ENCODE measurements at places on chromosomes 5 and 9.

- DNase-seq: no peak
Observed at GRCh38 chr9:116506685-116507084, 180.4 kb upstream of the TRIM32 start.

DNA sequence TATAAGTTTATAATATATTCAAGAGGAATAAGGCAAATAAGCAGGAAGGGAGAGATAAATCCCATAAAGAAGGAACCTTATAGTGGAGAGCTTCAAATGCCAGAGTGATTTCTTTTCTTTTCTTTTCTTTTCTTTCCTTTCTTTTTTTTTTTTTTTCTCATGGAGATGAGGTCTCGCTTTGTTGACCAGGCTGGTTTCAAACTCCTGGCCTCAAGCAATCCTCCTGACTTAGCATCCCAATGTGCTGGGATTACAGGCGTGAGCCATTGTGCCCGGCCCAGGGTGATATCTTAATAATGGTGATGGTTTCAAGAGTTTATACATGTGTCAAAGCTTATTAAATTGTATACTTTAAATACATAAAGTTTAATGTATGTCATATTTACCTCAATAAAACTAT, 19.6 kb upstream of the FOCAD start:
- DNase-seq: no peak

DNA sequence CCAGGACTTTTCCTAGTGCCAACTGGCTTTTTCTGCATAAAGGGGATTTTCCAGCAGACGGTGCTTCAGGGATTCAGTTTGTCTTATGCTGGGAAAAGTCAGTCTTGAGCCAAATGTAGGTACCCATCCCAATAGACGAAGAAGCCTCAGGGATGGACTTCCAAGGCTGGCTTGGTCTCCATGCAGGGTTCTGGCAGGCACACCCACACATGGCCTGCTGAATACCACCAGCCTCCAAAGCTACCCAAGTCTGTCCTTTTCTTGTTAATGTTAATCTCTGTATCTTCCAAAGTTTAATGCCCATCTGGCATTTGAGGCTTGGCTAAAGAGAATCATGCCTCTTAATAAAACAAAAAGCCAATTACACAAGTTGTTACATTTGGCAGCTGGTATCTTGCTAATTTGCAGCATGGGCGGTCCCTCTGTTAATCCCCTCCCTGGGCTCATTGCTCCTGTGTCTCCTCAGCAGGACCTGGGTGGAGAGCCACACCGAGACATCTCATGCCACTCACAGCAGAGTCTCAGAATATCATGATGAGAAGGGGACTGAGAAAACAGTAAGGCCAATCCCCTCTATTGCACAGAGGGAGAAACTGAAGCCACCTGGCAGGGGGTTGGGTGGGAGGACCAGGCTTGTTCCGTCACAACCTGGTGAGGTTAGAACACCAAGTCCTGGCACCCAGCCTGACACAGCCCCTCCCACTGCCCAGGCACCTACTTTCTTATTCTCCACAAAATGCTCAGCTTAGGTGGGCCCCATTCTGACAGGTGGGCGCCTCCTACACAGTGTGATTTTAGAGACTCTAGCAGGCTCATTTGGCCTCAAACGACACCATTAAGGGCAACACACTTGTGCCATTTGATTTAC, 243.2 kb downstream of the FSTL4 start:
- no peak for DNase-seq

DNA sequence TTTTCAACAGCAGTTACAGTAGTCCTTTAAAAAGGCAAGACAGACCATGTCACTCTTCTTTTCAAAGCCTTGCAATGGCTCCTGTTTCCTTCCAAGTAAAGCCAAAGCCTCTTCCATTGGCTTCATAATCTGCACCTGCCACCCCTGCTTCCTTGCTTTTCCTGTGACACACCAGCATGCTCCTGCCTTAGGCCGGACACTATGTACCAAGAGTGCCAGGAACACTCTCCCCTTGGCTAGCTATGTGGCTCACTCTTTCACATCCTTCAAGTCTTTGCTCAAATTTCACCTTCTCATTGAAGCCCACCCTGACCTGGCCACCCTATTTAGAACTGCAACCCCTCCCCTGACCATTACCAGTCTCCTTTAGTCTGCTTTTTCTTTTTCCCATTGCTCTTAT, 22.2 kb upstream of the TRAF1 start:
- DNase-seq: no peak

- no peak for DNase-seq
Observed at GRCh38 chr5:175387144-175387543, 56.8 kb downstream of the DRD1 start.

DNA sequence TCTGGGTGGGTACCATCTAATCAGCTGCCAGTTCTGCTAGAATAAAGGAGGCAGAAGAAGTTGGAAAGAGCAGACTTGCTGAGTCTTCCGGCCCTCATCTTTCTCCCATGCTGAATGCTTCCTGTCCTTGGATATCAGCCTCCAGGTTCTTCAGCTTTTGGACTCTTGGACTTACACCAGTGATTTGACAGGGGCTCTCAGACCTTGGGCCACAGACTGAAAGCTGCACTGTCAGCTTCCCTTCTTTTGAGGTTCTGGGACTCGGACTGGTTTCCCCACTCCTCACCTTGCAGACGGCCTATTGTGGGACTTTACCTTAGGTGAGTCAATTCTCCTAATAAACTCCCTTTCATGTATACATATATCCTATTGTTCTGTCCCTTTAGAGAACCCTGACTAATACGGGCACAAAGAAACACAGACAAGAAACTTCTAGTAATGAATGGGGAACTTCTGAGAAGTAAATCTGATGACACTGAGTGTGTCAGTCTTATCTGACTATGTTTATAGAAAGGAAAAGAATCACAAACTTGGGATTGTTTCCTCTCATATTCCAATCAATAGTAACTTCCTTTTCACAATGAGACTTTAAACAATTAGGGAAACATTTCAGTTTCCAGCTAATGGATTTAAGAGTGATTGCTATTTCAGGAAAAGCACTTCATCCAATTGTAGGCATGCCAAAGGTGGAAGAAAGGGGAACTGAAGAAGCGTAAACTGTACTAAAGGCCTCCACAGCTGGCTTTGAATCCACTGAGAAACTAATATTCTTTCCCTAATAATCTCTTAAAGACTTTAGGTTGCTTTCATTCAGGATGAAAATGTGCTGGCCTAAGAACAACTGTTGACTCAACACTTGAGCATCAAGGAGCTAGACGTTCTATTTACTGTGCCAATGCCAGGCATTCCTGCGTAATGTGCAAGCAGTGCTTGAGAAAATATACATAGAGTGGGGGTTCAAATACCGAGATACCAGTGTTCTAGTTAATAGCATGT, 127.9 kb upstream of the PTGER4 start:
- DNase-seq: no peak

- no peak for DNase-seq
Observed at GRCh38 chr5:80904533-80905187, 55.5 kb upstream of the RASGRF2 start.

DNA sequence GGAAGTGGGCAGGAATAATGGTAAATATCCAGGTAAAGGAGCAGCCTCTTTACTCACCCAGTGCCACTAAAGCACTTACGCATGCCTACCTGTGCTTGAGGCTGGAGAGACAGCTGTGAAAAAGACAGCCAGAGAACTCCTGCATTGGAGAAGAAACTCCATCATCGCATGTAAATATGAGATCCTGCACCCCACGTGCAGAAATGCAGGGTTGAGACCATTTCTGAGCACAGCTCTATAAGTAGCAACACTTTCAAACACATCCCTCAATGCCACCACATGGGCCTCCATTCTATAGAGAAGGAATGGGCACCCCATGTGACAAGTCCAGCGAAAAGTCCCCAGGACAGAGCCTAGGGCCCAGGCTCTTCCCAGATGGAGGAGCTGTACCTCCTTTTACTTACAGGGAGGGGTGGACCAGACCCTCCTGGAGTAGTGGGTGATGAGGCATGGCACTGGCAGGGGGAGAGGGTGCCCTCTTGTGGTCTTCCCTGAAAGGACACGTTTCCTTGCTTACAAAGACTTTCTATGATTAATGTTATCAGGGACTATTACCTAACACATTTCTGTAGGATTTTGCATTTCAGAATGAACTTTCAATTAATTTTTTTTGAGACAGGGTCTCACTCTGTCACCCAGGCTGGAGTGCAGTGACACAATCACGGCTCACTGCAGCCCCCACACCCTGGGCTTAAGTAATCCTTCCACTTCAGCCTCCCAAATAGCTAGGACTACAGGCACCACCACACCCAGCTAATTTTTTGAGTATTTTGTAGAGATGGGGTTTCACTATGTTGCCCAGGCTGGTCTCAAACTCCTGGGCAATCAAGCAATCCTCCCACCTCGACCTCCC, 55.3 kb upstream of the IL17B start:
- peak; percentile 8 for DNase-seq

GRCh38 chr5:94969174-94969573, 315.7 kb downstream of the MCTP1 start:
- no peak for DNase-seq

Measured in stimulated activated CD4-positive, alpha-beta T cell treated with anti-CD3 and anti-CD28 coated beads, Interleukin-12 subunit alpha, Interleukin-12 subunit beta, amount 100 ng/mL, for 24 hours (primary cell).